CD4-positive, alpha-beta T cell treated with Interleukin-6 at 100 ng/mL for 8 hours (primary cell): ENCODE measurements at places on chromosomes 11 and 22.

- no peak for DNase-seq
Measured at GRCh38 chr11:127393460-127393997, 393.0 kb upstream of the KIRREL3 start.

- DNase-seq: no peak
Measured at GRCh38 chr11:86118253-86118652, 49.4 kb upstream of the PICALM start.

DNA sequence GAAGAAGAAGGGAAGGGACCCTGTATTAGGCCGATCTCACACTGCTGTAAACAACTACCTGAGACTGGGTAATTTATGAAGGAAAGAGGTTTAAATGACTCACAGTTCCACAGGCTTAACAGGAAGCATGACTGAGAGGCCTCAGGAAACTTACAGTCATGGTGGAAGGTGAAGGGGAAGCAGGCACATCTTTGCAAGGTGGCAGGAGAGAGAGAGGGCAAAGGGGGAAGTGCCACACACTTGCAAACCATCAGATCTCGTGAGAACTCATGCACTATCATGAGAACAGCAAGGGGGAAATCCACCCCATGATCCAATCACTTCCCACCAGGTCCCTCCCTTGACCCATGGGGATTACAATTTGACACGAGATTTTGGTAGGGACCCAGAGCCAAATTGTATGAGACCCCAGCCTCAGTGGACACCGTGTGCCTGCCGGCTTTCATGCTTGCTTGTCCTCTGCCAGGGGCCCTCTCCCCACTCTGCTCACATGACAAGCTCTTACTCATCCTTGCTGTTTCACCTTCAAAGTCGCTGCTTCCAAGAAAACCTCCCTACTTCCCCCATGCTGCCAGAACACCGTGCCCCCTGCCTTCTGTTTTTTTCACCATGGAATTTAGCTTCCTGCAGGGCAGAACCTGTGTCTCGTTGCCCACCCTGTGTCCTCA, 23.3 kb upstream of the PPFIA1 start:
- no peak for DNase-seq

DNA sequence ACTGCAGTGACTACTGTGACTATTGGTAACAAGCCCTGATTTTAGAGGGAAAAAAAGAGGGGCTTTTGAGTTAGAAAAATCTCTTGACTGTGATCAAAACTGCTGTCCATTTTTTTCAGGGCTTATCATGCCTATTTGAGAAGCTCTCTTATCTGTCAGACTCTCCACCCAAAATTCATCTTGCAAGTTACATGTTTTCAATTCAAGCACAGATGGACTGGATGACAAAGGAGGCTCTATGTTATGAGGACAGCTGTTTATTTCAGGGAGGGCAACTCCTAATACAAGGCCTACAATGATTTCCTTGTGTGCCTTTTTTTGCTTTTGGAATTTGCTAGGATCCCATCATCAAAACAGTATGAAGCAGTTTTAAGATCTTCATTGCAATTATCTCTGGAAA, 35.2 kb upstream of the USP47 start:
- DNase-seq: no peak

- no peak for DNase-seq
Measured at GRCh38 chr22:33114565-33114964, 56.4 kb upstream of the SYN3 start.

DNA sequence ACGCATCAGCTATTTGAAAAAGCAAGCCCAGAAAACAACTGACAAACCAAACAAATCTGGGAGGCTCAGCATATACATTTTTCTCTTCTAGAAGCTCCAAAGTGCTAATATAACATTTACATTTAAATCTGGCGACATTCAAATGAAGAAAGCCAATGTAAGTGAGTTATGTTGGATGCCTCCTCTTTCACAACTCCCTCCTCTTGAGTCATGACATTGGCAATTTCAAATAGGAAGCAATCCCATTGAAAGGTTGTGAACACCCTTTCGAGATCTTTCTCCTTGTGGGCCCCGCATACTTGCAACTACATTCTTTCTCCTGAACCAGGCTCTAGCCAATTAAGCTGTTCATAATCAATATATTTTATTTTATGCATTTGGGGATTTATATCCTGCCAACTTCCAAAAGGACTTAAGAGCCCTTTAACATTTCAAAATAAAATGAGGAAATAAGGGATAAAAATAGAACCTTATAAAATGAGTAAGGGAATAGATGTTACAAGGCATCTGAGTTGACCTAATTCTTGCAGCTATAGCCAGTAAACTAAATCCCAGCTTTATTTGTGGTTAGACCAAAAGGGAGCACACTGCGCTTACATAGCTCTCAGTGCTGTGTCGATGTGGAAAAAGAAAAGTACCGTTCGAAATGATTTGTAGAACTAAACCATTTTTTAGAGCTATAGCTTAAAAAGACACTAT, 129.5 kb upstream of the SESN3 start:
- no peak for DNase-seq

GRCh38 chr11:48341466-48341865, 16.7 kb downstream of the OR4C3 start:
- DNase-seq: peak; percentile 7

- DNase-seq: no peak
Measured at GRCh38 chr11:5277807-5278382, 8.2 kb upstream of the HBE1 start.

DNA sequence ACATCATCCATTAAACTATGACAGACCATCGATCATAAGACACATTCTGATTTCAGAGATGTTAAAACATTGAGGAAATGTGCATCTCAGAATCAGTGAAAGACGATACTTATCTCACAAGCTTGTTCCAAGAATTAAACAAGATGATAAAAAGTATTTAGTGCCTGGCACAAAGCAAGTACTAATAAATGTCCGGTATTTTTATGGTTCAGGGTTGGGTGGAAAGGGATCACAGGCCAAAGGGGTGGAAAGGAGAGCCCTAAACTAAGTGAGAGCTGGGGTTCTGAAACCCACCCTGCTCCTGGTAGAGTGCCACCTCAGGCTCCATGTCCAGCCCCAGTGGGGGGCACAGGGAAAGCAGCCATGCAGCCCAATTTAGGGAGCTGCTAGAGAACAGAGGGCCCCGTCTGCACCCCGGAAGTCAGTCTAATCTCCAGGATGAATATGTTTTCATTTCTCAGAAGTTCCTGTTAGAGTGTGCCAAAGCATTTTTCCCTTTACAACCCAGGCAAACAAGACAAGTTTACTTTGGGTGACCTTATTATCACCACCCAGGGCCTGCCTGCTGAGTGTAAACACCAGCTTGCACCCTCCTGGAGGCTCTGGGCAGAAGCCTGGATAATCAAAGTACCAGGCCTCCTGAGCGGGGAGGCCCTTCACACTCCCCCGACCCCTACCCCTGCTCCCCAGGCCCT, 3.8 kb upstream of the CREB3L1 start:
- no peak for DNase-seq

GRCh38 chr22:29720811-29721323, 1.1 kb downstream of the CABP7 start:
- DNase-seq: no peak

DNA sequence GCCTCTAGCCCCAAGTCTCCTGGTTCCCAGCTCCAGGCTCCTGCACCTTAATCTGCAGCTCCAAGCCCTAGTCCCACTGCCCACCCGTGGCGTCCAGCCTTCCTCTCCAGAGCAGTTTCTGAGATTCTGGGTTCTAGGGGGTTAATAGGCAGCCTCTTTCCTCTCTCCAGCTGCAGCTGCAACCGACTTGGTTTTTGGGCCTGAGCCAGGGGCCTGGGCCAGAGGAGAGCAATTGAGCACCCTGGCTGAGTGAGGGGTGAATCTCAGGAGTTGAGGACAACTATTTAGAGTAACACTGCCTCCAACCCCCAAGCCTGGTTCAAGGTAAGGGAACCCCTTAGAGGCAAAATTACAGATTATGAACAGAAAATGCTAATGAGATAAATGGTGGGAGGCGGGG, 9.0 kb upstream of the CHRM1 start:
- DNase-seq: no peak

DNA sequence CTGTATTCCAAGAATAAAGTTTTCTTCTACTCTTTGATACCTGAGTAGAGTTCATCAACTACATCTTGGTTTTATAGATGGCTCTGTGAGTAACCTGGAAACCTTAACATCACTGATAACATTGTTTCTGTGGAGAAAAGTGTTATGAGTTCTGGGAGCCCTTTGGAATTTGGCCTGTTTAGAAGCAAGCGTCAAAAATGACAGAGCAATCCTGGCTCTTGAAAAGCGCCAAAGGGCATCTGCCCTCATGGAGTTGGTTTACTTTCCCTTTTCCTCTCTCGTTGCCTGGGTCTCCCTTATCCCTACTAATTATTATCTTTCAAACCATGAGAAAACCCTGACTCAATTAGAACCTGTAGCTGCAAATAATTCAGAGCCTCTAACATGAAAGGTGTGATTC, 140.1 kb downstream of the DBX1 start:
- DNase-seq: no peak

- no peak for DNase-seq
Measured at GRCh38 chr11:8311366-8311765, 47.7 kb upstream of the LMO1 start.

- no peak for DNase-seq
Measured at GRCh38 chr11:103322821-103323220, 213.6 kb downstream of the DYNC2H1 start.

GRCh38 chr11:67281552-67282150, 7.5 kb upstream of the ANKRD13D start:
- DNase-seq: no peak

DNA sequence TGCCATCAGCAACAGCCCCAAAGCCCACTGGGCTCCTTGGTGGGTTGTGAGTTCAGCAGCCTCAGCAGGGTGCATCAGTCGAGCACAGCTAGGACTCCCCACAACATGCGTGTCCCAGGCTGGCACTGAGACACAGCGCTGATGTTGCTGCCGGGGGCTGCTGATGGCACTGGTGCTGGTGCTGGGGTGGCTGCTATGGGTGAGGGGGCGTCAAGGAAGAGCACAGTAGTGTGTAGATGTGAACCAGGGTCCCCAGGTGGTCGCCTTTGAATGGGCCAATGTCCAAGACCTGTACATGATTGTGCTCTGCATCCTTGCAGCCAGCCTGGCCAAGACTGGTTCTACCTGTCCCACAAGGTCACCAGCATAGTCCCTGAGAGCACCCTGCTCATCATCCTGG, 121.3 kb upstream of the SERPIND1 start:
- DNase-seq: no peak

DNA sequence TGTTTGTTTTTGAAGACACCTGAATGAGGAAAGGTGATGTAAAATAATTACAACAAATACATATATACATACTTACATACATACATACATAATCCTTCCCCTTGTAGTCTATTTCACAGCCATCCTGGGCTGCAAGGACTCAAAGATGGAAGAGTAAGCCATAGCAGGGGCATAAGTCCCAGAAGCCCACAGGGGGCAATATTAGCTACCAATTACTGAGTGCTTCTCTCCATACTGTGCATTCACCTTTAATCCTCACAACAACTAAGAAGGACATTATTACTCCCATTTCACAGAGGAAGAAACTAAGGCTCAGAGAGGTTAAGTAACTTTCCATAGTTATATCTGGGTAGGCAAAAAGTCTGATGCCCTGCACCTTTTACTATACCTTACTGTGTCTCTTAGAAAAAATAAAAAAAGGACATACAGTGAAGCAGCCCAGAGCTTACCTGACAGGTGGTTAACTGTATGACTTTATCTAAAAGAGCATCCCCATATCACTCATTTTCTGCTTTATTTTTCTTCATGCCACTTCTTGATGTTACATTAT, 2.7 kb downstream of the SERGEF start:
- DNase-seq: peak; percentile 22

DNA sequence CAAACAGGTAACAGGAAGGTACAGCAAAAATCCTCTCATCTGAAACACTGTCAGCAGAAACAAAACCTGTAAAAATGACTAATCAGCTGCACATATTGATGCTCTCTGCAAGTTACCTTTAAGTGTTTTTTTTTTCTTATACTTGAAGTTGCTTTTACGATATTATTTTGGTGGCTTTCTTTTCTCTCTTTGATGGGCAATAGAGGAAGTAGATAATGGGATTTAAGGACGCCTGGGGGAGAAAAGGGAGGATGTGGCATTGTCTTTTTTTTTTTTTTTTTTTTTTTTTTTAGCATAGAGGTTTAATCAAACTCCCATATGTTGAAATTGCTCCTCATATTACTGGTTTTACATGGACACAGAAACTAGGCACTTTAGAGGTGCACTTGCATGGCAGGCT, 11.4 kb upstream of the ADSL start:
- DNase-seq: peak; percentile 50

DNA sequence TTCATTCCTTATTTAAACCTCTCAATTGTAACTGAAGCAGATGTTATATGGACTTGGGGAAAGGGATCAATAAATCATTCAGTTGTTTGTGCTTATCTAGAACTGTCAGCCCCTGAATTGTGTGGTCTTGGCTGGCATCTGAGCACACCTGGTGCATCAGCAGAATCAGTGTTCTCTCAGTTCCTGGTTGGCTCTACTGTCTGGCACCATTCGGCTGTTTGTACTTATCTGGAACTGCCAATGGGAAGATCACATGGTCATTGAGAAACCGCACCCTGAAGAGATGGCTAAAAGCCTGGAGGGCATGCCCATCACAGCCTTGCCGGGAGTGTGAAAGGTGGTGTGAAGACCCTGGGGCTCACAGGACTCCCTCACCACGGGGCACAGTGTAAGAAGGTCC, 37.1 kb upstream of the EHF start:
- no peak for DNase-seq
